Activated CD8-positive, alpha-beta memory T cell treated with anti-CD3 and anti-CD28 coated beads for 1 hour (primary cell): ENCODE measurements at places on chromosomes 2 and 18.

DNA sequence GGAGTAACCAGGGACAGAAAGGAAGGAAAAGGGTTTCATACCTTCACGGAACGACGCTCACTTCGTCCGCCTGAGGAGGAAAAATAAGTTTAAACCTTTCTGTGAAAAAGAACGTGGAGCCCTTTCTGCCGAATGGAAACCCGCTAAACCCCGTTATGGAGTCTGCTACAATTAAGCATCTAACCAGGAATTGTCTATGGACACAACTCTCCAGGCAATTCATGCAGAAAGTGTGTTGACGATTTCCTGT lies 528 bp upstream of the PPP4R3B start:
- DNase-seq = no peak

- DNase-seq = no peak
Observed at GRCh38 chr18:2424420-2424819, 146.9 kb downstream of the METTL4 start.

DNA sequence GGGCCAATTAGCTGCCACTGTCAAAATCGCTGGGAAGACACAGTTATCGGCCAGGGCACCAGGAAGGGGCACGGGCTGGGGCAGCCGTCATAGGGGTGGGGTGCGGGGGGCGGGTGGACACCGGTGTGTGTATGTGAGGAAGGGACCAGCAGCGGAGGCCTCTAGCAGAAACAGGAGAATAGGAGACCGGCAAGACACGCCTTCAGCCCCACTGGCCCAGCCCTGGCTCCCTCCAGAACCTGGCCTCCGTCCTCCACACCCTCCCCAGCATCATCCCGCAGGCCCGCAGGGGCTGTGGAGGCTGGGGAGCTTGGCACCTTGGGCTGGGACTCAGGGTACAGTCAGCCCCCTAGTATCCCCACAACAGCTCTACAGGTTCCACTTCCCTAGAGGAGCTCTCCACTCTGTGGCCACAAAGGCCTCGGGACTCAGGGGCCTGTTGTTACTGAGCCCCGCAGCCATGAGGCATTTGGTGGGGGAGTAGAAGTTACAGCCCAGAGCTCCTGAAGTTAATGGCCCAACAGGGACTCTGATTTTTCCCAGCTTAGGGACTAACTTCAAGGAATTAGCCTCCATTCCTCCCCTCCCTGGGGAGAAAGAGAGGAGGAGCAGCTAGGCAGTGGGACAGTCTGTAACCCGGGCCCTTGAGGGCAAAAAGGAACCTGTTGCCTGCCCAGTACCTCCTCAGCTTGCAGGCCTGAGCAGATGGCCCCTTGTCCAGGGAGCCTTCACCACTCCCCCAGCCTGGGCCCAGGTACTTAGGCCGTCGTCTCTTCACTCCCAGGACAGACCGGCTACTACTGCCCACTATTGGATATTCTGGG lies 19.9 kb downstream of the SH2D6 start:
- DNase-seq = no peak

GRCh38 chr2:216034065-216034464 lies 20.7 kb upstream of the MREG start:
- DNase-seq = peak; percentile 40

- DNase-seq = no peak
Observed at GRCh38 chr2:8447610-8448221, 234.1 kb upstream of the ID2 start.

- DNase-seq = no peak
Observed at GRCh38 chr2:186925514-186925913, 76.5 kb upstream of the ZSWIM2 start.

DNA sequence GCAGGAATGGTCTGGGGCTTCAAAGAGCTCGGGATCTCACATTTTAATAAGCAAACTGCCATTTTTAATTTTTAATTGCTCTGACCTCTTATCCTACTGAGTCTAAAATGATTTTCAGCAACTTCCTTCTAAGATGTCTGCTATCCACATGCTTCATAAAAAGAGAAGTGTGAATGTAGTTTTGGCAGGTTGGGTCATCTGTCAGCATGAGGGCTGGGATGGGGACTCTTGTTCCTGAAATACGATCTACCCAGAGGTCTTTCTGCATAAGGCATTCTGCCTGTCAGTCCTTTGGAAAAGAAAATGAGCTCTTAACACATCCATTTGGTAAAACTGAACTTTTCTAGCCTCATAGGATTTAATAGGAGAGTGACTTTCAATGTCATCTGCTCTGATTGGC lies 252.8 kb upstream of the APCDD1 start:
- no peak for DNase-seq

- DNase-seq = no peak
Observed at GRCh38 chr2:150520887-150521664, 33.6 kb upstream of the RND3 start.

- no peak for DNase-seq
Observed at GRCh38 chr2:42775810-42776209, 11.9 kb upstream of the OXER1 start.

DNA sequence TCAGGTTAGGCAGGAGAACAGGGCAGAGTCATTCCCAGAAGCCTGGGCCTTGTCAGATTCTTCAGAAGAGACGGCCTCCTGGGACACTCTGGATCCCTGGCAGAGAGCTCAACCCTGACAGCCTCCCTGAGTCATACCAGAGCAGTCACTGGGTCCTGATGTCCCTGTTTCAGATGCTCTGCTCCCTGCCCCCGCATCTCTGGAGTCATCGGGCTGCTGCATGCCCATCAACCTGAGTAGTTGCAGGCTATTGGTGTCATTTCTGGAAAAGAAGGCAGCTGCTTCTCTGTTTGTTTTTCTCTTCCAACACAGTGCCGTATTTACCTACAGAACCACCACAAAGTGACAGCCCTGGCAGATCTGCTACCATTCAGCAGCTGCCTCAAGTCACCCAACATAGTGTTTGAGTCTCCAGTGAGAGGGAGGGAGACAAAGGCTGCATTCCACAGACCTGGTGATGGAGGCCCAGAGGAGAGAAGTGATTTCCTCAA lies 145.1 kb downstream of the B3GNT2 start:
- no peak for DNase-seq

- no peak for DNase-seq
Observed at GRCh38 chr2:159380685-159381239, 94.3 kb upstream of the WDSUB1 start.

DNA sequence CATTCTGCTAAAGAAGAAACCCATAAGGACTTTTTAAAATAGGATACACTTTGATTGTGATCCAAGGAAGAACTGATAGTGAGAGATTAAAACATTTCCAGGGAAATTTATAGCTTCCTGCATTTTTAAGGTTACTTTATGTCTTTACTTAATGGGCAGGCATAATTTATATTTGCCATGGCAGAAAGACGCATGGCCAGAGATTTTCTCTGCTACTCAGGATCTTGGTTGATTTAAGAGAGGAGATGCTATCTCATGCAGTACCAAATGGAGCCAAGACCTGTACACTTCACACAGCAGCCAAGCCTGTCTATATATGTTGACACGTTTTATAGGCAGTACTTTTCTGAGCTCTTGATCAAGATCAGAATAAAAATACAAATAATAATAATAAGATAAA lies 60.9 kb upstream of the NT5C1B start:
- DNase-seq = no peak

GRCh38 chr2:163401481-163401880 lies 334.3 kb downstream of the FIGN start:
- no peak for DNase-seq

DNA sequence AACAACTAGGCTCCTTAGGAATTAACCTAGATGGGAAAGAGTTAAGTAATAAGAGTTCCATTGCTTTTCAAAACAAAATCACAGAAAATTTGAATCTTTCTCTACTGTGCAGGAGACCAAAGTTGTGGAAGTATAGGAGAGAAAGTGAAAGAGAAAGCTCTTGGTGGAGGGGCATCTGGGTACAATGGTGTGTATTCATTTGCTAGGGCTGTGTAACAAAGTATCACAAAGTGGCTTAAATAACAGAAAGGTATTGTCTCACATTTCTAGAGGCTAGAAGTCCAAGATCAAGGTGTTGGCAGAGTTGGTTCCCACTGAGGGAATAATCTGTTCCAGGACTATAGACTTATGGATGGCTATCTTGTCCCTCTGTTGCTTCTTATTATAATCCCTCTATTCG lies 50.5 kb upstream of the GORASP2 start:
- DNase-seq = no peak

- DNase-seq = no peak
Observed at GRCh38 chr2:101113441-101114267, 37.5 kb downstream of the TBC1D8 start.

GRCh38 chr18:23814991-23815614 lies 125.8 kb downstream of the LAMA3 start:
- DNase-seq = no peak

- no peak for DNase-seq
Observed at GRCh38 chr2:171431677-171432167, 2.1 kb downstream of the METTL8 start.

GRCh38 chr18:12518832-12519531 lies 111.3 kb downstream of the PRELID3A start:
- DNase-seq = no peak

DNA sequence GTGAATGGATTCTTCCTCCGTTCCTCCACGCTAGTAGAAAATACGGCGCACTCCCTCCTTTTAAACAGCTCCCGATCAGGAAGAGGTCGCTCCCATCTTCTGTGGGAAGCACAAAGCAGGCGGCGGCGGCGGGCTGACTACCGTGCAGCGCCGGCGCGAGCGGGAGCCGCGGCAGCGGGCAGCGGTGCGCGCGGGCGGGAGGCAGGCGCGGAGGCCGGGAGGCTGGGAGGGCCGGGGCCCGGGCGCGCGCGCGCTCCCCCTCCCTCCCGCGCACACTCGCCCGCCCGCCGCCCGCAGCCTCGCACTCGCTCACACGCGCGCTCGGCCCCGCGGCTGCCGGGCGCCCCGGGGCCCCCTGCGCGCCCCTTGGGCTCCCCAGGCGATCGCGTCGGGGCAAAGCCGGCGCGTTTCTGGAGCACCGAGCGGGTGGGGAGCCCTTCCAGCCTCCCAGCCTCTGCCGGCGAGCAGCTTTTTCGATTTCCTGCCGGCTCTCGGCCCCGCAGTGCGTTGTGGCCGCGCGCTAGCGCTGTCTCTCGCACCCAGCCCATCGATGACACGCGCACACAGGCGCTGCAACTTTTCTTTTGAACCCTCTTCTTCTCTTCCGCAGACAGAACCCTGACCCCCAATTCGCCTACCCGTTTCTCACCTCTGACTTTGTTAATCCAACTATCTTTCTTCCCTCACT lies at the start of gene SLC8A1:
TSS of gene SLC8A1 (minus strand) at position 173 of the 688 bp plus-strand sequence.
- DNase-seq = no peak

DNA sequence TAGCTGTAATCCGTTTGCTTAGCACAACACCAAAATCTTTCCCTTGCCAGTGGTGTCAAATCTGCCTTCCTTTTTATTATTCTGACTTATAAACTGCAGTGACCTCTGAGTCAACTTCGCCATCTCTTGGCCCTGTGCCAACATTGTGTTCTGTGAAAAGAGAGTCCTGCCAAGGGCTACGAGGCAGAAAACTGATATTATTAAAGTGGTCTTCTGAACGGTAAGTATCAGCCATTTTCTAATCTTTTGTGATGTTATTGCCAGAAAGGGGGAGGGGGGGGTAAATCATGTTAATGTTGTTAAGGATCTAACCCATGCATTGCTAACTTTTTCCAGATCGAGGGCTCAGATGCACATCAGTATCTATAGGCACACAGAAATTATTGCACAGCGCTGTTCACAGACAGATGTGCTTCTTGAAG lies 121.5 kb upstream of the LTBP1 start:
- no peak for DNase-seq

DNA sequence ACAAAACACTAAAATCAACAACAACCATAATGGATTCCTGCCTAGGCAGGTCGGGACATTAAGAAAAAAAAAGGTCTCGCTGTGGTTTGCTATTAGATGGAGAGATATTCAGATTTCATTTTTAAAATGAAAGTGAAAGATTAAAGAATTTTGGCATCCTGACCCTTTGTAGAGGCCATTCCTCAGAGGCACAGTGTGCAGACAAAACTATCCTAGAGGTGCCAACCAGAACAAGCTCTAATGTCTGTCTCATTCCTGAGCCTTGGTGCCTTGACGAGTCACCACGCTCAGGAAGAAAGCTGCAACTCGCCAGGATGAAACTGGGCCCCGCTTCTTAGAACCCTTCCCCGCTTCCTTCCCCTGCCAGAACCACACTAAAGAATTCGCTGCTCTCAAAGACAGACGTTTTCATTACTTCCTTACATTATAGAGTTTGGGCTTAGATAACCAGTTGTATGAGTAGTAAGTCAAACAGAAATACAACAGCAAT lies 156.0 kb downstream of the TGIF1 start:
- no peak for DNase-seq

DNA sequence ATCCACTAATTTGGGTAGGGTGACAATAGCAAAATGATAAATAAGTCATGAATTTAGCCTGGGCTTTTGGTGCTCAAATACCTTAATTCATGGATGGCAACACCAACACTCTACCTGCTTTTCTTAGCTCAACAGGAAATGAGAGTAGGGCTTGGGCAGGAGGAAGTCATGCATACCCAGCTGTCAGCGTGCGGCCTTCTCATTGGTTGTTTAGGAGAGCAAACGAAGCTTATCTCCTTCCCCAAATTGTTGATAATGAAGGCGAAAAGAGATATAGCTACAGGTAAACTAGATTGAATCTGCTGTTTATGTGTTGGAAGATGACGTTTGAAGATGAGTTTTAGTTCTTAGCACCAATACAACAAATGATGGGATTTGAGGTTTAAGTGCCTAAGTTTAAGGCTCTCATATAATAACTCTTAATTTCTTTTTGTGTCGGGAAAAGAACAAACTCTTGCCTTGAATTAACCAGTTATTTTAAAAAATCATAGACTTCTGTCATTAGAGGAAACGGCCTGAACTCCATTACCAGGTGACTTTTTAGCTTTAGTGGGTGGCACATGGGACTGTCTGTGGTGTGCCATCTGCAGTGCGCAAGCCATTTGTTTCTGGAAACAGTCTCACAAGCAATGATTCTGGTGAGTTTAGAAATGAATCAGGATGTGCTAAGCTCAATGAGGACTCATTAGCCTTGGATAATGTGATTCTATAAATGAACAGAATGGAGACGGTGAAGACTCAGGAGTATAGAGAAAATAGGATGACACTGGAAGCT lies 19.8 kb downstream of the MAP4K4 start:
- DNase-seq = no peak
